NCI-H524 treated with DMSO at 0.1 percent for 48 hours (cell line): ENCODE measurements at places on chromosomes 1 and 21.

DNA sequence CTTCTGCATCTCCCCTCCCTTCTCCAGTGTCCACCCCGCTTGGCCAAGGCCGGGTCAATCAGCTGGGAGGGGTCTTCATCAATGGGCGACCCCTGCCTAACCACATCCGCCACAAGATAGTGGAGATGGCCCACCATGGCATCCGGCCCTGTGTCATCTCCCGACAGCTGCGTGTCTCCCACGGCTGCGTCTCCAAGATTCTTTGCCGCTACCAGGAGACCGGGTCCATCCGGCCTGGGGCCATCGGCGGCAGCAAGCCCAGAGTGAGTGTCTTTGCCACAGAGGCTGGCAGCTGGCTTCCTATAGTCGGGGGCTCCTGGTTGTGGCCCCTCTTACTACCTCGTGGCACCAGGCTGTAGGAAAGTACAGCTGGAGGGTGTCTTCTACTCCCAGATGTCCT is 3.6 kb downstream of the PAX7 start:
- no peak for DNase-seq

- no peak for DNase-seq
These were observed 14.3 kb upstream of the DR1 start for GRCh38 chr1:93331412-93331811.

DNA sequence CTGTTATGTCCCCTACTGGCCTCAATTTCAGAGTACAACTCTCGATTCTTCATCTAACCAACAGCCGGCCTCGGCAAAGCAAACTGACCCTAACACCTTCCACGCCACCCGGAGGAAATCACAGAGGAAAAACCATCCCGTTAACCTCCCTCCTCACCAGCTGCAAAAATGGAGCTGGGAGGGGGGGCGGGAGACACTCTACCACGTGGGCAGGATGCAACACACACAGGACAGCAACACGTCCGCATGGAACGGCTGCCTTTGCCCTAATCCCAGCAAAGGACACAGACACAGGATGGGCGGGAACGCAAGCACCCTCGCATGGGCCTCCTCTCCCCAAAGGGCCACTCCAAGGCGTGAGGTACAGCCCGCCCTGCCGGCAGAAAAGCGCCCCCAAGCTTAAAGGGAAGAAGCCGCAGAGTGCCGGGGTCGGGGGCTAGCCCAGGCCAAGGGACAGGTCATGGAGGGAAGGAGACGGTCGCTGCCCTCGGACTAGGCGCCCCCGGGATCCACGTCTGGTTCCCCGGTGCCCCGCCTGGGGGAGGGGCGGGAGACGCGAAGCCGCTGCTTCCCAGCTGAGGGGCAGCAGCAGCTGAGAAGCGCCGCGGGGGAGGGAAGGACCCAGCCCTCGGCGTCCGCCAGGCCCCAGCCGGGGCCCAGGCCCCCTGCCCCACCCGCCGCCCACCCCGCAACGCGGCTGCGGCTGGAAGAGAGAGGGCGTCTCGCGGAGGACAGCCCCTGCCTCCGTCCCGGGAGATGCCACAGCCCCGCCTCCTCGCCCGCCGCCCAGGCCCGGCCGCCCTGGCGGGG is 590 bp downstream of the FOXJ3 start:
- DNase-seq = peak; percentile 31

GRCh38 chr1:154845879-154846278 is 24.2 kb downstream of the KCNN3 start:
- DNase-seq = no peak

GRCh38 chr21:31476263-31477022 is 132.4 kb upstream of the TIAM1 start:
- no peak for DNase-seq

DNA sequence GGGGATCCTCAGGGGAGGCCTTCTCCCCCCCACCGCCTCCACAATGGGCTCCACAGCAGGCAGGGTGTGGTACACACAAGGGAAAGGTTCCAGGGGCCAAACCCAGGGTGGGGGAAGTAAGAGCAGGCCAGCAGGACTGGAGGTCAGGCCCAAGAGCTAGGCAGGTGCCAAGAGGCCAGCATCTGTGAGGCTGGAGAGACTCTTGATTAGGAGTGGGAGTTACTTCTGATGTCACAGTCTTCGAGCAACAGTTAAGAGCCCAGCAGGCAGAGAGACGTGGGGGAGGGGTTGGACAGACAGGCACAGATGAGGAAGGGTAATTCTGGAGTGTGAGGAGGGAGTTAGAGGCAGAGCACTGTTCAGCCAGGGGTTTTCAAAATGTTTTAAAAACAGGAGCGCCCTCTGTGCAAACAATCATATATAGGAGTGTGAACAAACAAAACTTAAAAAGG is 55.8 kb downstream of the SLC9A1 start:
- no peak for DNase-seq

- DNase-seq = no peak
These were observed 143.0 kb downstream of the AJAP1 start for GRCh38 chr1:4797429-4797828.

GRCh38 chr1:169527451-169528214 is 41.9 kb upstream of the SLC19A2 start:
- DNase-seq = no peak

DNA sequence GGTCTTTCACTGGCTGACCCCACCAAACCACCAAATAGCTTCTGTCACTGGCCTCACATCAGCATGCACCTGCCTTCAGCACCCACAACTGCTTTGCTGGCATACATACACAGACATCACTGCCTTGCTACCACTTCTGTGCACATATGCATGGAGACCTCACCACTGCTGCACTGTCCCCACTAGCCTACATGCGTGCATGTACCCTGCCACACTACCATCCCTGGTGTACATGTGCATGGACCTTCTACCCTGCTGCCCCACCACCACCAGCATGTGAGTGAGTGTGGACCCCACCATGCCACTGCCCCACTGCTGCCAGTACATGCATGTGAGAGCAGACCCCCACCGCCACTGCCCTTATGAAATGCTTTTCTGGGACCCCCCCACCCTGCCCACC is 6.1 kb downstream of the CD1C start:
- no peak for DNase-seq

- DNase-seq = no peak
These were observed 14.7 kb upstream of the MFSD2A start for GRCh38 chr1:39940253-39940652.

GRCh38 chr1:68185743-68186142 is 46.6 kb downstream of the WLS start:
- DNase-seq = no peak

GRCh38 chr1:53465023-53465957 is 6.1 kb downstream of the DMRTB1 start:
- DNase-seq = peak; percentile 56

DNA sequence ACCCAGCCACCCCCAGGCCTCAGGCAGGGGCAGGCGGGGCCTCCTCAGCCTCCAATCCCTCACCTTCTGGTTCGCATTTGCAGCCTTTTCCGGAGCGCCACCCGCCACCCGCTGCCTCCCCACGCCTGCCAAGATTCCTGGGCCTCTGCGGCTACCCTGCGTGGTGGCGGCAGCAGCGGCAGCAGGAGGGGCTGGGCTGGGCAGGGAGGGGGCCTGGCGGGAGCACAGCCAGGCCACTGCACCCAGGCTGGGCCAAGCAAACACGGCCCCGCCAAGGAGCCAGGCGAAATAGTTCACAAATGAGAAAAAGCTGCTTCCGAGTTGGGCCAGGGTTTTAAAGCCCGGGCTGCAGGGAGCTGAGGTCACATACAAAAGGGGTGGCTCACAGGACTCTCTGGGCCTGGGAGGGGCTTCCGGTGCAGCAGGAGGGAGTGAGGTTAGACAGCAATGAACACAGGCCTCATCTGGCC is 9.8 kb downstream of the COL8A2 start:
- DNase-seq = no peak

- DNase-seq = peak; percentile 22
These were observed 710 bp downstream of the GLRX2 start for GRCh38 chr1:193104502-193104906.

GRCh38 chr21:16069178-16070112 is 339.7 kb downstream of the USP25 start:
- DNase-seq = no peak

- DNase-seq = no peak
These were observed 95.2 kb downstream of the NTPCR start for GRCh38 chr1:233045588-233045987.

GRCh38 chr1:16888860-16889816 is 6.6 kb upstream of the RNU1-2 start:
- no peak for DNase-seq

DNA sequence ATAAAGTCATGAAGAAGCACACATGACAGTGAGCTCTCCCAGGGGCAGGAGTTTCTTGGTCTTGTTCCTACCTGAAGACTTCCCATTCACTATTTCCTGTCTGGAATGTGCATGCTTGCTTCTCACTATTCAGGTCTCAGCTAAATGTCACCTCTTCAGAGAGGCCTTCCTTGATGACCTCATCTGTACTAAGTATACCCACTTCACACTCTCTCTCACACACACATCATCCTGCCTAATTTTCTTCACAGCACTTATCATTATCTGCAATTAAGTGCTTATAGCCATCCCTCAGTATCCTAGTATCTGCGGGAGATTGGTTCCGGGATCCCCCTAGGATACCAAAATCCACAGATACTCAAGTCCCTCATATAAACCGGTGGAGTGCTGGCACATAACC is 146.4 kb upstream of the IVNS1ABP start:
- DNase-seq = no peak

- DNase-seq = no peak
These were observed 4.1 kb downstream of the SPATC1L start for GRCh38 chr21:46180079-46180722.

DNA sequence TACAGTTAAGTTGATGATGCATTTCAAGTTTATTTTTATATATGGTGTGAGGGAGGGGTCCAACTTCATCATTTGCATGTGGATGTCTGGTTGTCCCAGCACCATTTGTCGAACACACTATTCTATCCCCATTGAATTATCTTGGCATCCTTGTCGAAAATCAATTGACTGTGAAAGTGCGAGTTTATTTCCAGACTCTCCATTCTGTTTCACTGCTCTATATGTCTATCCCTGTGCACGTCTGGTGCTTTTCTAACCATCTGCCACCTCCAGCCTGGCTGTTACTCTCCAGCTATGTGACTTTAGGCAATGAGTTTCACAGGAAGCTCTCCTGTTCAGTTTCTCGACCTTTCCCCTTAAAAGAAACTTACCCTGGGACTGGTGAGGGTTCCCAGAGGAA is 137.1 kb upstream of the KLHDC7A start:
- peak; percentile 20 for DNase-seq

DNA sequence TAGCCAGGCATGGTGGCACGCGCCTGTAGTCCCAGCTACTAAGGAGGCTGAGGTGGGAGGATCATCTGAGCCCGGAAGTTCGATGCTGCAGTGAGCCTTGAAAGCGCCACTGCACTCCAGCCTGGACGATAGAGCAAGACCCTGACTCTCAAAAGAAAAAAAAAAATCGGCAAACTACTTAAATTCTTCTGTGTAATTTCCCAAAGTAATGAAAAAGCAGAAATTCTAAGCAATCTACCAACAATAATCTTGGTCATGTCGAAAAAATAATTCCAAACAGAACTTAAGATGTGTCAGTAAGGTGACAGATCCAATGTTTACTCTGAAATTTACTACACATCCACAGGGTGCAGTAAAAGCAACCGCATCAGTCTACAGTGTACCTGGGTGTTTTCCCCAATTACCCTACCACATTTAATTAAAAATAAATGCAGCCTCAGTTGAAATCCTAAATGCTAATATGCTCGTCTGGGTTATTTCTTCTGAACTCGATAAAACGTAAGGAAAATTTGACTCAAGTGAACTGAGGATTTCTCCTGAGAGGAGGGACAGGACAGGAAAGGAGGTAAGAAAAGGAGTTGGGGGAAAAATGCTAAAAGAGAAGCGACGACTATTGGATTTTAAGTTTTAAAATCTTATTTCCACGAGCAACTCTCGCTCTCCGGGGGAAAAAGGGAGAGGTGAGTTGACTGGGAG is 801 bp downstream of the EPRS1 start:
- no peak for DNase-seq

DNA sequence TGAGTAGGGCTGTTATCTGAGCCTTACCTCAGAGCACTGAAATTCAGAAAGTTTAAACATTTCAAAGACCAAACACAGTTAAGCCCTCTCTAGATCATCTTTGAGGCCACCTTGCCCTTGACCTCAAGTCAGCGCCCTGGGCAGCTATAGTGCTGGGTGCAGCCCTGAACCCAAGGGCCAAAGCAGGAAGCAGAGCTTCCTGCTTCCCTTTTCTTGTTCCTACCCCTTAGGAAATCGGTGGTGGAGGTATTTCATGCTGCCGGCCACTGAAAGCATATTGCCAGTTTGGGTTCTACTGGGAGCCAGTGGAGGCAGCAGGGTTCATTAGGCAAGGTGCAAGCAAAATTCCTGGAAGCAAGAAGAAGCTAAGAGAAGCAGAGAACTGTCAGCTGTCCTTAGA is 26.1 kb downstream of the CD244 start:
- no peak for DNase-seq
